HFFc6 (cell line): ENCODE measurements at places on chromosomes 7 and 10.
A peak's percentile ranks its signal among the peaks of the same experiment; 100 is the strongest.

DNA sequence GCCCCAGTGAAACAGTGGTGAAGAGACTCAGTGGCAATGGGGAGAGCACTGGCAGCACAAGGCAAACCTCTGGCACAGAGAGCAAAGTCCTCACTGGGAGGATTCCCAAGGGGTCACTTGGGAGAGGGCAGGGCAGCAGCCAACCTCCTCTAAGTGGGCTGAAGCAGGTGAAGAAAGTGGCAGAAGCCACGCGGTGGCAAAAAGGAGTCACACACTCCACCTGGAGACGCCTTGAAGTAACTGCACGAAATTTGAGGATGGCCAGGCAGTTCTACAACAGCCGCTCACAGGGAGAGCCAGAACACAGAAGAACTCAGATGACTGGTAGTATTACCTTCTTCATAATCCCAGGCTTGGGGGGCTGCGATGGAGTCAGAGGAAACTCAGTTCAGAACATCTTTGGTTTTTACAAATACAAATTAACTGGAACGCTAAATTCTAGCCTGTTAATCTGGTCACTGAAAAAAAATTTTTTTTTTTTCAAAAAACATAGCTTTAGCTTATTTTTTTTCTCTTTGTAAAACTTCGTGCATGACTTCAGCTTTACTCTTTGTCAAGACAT lies 574 bp upstream of the IL6 start:
- peaks cover 96% of the 10 kb centered on the region for H3K4me1 ChIP-seq
- peak overlapping the region; percentile 95 for H3K27ac ChIP-seq
- DNase-seq, result peak; percentile 74
- no peaks in the 10 kb centered on the region; the same call in 1 of the 2 replicates for H3K27me3 ChIP-seq

- no peak overlapping the region for H3K4me3 ChIP-seq
- peaks cover 14% of the 10 kb centered on the region for H3K4me1 ChIP-seq
- DNase-seq, result peak; percentile 51
- no peaks in the 10 kb centered on the region for H3K27me3 ChIP-seq
- H3K36me3 ChIP-seq, result no peaks in the 10 kb centered on the region
These were observed 33.3 kb upstream of the XPNPEP1 start for GRCh38 chr10:109956454-109957091.

- H3K27me3 ChIP-seq, result peaks cover 2% of the 10 kb centered on the region; the same call in 1 of the 2 replicates
- no peaks in the 10 kb centered on the region for H3K4me1 ChIP-seq
- DNase-seq, result no peak
These were observed 54.6 kb upstream of the TRIM24 start for GRCh38 chr7:138405496-138405895.

DNA sequence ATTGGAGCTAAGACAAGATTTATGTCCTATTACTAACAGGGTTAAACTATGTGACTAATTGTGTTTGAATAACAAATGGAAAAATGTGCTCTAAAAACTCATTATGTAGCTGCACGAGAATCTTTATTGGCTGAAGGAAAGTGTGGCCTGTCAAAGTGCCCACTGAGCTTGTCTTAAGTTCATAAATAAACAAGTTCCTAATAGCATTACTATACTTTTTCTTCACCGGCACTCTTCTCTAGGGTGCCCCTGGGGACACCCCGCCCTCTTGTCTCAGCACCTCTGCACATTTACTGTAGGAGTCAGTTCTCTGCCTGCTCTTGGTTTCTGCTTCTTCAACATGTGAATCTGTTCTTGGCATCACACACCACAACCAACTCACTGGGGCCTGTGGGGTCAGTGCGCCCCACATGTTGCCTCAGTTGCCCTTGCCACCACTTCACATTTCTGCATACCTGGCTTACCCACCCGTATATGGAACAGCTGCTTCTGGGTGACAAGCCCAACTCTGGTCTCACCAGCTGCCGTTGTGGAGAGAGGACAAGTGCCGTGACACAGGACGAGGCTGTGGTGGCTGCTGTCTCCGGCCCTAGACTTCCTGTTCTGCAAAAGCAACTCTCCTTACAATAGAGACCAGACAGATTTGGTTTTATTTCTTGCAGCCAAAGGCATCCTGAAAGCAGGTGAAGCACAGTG lies 96.3 kb upstream of the DDC start:
- DNase-seq, result no peak
- H3K27me3 ChIP-seq, result peaks cover 2% of the 10 kb centered on the region
- peaks cover 58% of the 10 kb centered on the region for H3K4me1 ChIP-seq
- no peak overlapping the region for H3K27ac ChIP-seq

DNA sequence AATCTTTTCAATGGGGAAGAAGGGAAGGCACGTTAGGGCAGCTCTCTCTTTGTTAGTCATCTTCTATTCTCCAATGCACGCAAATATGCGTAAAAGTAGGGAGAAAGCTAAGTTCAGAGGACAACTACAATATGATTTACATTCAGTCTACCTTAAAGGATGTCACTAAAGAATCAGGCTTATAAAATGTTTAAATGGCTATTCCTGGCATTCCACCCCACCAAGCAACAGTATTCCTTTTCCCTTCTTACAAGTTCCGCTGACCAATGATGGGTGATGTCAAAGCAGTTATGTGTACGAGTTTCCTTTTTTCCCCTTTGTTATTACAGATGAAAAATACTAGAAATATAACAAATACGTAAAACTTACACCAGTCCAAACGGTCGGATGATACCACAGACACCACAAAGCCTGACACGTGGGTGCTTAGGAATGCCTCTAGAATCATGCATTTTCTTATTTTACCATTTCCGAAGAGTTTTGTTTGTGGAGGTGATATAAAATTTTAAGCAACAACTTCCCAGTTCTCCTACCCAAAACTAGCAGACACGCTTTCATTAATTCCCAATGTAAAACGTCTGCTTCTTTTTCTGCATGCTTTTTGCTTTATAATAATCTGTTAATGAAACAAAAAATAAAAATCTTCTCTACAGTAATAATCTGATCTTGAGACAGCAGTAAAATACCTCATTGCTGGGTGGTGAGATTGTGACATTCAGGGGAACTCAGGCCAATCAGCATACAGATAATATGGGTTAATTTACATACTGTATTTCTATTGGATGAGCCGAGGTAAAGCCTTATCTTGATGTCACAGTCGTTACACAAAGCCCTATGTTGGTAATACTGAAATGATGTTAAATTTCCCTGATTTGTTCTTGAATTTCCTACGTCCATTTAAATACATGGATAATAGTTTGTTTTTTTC lies 708 bp upstream of the GPR85 start:
- H3K4me3 ChIP-seq, result peak overlapping the region; percentile 93
- DNase-seq, result peak; percentile 93
- H3K27ac ChIP-seq, result peak overlapping the region; percentile 98
- peaks cover 30% of the 10 kb centered on the region for H3K4me1 ChIP-seq
- no peaks in the 10 kb centered on the region for H3K36me3 ChIP-seq

DNA sequence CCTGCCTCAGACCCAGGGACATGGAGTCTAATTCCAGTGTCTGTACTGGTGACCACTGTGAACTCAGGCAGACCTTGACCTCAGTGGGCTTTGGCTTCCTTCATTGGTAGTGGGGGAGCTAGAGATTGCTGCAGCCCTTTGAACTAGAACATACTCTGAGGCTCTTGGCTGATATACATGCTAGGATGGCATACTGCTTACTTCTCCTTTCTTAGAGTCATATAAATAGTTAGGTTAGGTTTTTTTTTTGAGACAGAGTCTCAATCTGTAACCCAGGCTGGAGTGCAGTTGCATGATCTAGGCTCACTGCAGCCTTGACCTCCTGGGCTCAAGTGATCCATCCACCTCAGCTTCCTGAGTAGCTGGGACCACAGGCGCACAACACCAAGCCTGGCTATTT lies 49.7 kb downstream of the TMEM178B start:
- H3K27ac ChIP-seq, result no peak overlapping the region
- no peaks in the 10 kb centered on the region for H3K36me3 ChIP-seq
- H3K4me3 ChIP-seq, result no peak overlapping the region
- peaks cover 7% of the 10 kb centered on the region; the same call in 1 of the 2 replicates for H3K4me1 ChIP-seq

DNA sequence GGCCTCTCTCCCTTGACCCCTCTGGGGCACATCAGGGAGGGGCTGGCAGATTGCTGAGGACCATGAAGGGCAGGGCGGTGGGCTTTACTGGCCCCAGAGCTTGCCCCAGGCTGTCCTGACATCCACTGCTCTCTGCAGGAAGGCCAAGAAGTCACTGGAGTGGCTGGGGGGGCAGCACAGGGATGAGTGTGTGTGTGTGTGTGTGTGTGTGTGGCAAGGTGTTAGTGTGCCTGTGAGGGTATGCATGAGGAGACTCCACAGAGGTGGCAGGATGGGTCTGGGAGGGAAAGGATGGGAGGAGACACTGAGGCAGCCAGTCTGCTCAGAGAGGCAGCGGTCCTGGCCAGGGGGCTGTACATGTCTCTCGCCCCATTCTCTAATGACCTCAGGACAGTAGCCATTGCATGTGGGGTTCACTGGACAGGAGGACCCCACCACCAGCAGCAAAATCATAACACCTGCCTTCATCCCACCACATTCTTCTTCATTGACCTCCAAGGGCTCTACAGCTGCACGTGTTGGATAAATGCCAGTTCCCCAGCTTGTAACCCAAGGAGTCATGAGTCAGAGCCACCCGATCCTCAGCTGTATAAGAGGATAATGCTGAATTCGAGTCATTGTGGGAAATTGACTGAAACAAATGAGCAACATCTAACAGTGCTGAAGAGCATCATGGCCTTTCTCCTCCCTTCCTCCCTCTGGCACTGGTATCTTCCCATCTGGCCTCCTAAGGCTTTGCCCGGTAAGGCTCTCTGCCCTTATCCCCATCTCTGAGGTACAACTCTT lies 720.5 kb downstream of the GRID1 start:
- DNase-seq, result no peak
- H3K27me3 ChIP-seq, result 0 out of 2 replicates have a peak, but pooled peaks cover 2% of the 10 kb centered on the region

- peak within 1 kb of the TSS; percentile 76 for H3K4me3 ChIP-seq
- no peak within 1 kb of the TSS for H3K27ac ChIP-seq
- H3K4me1 ChIP-seq, result no peaks in the 10 kb centered on the region
- DNase-seq, result no peak
- peaks cover 28% of the 10 kb centered on the region for H3K27me3 ChIP-seq
These were observed at the start of gene ADRA2A for GRCh38 chr10:111076682-111077478. ADRA2A (plus strand) TSS chr10:111077029; CDS start chr10:111077997, 968 bp downstream.

GRCh38 chr10:103833731-103834365 lies 21.5 kb downstream of the SH3PXD2A start:
- peaks cover 5% of the 10 kb centered on the region; the same call in 1 of the 2 replicates for H3K36me3 ChIP-seq
- H3K4me3 ChIP-seq, result no peak overlapping the region
- H3K4me1 ChIP-seq, result peaks cover 31% of the 10 kb centered on the region
- no peak overlapping the region for H3K27ac ChIP-seq
- H3K27me3 ChIP-seq, result no peaks in the 10 kb centered on the region; the same call in 1 of the 2 replicates

- H3K27ac ChIP-seq, result no peak overlapping the region; the same call in 1 of the 2 replicates
- no peak overlapping the region for H3K4me3 ChIP-seq
- H3K27me3 ChIP-seq, result peaks cover 1% of the 10 kb centered on the region; the same call in 1 of the 2 replicates
- peaks cover 9% of the 10 kb centered on the region; the same call in 1 of the 2 replicates for H3K36me3 ChIP-seq
- DNase-seq, result no peak
These were observed 17.0 kb downstream of the CDK14 start for GRCh38 chr7:90613088-90613498.

- peaks cover 2% of the 10 kb centered on the region; the same call in 1 of the 2 replicates for H3K27me3 ChIP-seq
- no peaks in the 10 kb centered on the region for H3K4me1 ChIP-seq
- H3K36me3 ChIP-seq, result no peaks in the 10 kb centered on the region
- no peak for DNase-seq
- H3K27ac ChIP-seq, result no peak overlapping the region
These were observed 51.7 kb upstream of the NEBL start for GRCh38 chr10:20948686-20949327.

- H3K36me3 ChIP-seq, result no peaks in the 10 kb centered on the region
- H3K27ac ChIP-seq, result no peak overlapping the region
- no peaks in the 10 kb centered on the region for H3K27me3 ChIP-seq
- H3K4me1 ChIP-seq, result no peaks in the 10 kb centered on the region
- H3K4me3 ChIP-seq, result no peak overlapping the region
These were observed 131.6 kb upstream of the AHR start for GRCh38 chr7:17166824-17167379.

DNA sequence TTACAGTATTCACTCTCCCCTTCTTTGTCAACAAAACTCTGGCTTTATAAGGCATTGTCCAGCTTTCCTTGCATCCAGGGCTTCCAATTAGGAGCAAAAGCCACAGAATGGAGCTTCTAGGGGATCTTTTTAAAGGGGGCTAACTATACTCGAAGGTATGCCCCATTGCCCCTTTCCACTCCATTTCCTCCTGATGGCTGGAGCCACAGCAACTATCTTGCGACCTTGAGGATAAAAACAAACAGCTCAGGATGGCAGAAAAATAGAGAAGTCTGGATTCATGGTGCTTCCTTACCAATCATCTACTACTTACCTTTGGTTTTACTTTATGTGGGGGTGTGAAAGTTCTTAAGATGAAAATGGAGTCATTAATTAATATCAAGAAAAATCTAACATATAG lies 206.3 kb upstream of the PODXL start:
- H3K4me1 ChIP-seq, result no peaks in the 10 kb centered on the region
- H3K27me3 ChIP-seq, result peaks cover 31% of the 10 kb centered on the region
- no peak overlapping the region for H3K4me3 ChIP-seq
- H3K36me3 ChIP-seq, result no peaks in the 10 kb centered on the region
- H3K27ac ChIP-seq, result no peak overlapping the region
- DNase-seq, result no peak

DNA sequence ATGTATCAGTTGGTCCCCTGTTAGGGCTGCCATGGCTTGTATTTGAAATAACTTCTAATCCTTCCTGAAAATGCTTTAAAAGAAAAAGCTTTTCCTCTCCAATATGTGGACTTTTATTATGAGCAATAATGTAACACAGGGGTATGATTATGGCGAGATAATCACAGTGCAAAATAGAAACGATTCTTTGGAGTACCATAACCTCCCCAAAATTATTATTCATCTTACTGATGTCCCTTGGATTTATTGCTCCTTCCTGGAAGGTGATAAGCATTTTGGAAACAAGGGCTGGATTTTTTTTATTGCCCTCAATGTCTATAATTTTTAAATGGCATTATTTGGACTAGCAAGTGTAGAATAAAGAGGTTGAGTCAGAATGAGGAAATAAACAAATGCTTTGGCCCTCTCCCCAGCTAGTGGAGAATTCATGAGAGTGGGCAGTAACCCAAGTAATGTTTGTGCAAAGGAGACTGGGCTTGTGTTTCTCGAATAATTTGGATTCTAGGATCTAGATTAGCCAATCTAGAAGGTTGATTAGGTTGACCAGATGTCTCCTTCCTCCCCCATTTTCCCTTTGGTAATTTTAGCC lies 403.9 kb upstream of the CELF2 start:
- no peak overlapping the region for H3K4me3 ChIP-seq
- no peak overlapping the region for H3K27ac ChIP-seq
- no peaks in the 10 kb centered on the region for H3K36me3 ChIP-seq
- no peaks in the 10 kb centered on the region; the same call in none of the 2 replicates for H3K27me3 ChIP-seq
- H3K4me1 ChIP-seq, result no peaks in the 10 kb centered on the region

DNA sequence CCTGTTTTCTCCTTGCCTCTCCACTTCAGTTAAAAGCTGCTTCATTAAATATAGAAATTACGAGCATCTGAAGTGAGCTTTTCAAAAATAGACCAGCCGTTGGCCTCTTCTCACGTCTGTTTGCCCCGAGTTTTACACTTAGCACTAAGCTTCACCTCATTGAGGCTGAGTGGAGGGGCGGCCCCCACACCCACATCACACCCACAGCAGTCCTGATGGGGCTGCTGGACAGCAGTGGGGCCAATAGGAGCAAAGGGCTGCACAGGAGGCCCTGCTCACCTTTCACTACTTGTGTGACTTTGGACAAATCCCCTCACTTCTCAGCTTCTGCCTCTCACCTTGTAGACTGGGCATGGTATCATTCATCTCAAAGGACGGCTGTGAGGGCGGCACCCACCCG lies 677.8 kb downstream of the SDK1 start:
- no peaks in the 10 kb centered on the region for H3K4me1 ChIP-seq
- H3K27ac ChIP-seq, result no peak overlapping the region
- H3K27me3 ChIP-seq, result no peaks in the 10 kb centered on the region; the same call in none of the 2 replicates
- no peak for DNase-seq
- no peaks in the 10 kb centered on the region for H3K36me3 ChIP-seq
